ENCODE measurements at places on chromosomes 16 and 17. TPM values are rescaled to one million over a fixed set of nuclear protein-coding genes. Genes with fewer than 3 reads are reported as not detected.

Gene CCL3
- total RNA-seq = not detected

Gene NTN3
- 0.06 TPM for total RNA-seq

Gene ZFP3
- total RNA-seq = 0.98 TPM

Gene TBC1D3C
- not detected for total RNA-seq

Gene HASPIN
- 12.6 TPM for total RNA-seq

All from A549 treated with Hydrocortisone at 1 μM for 4 hours (cell line).